Activated gamma-delta T cell treated with Interleukin-2 at 50 U/mL for 16 hours (primary cell): ENCODE measurements at places on chromosomes 7 and 10.

DNA sequence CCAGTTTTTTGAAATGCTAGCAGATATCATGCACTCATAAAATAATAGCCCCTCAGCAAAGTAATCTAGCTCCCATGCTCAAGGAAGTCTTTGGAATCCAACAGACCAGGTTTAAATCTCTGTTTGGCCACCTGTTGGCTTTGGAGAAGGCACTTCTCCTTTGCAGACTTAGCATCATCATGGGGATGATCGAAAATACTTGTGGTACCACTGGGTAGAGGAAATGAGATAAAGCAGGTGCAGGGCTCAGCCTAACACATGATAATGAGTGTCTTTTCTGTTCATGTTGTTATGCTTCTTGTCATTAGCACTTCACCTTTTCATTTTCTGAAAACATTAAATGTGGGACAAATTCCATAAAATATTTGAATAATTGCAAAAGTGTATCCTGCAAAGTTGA is 67.4 kb downstream of the LRRC18 start:
- no peak for DNase-seq

- no peak for DNase-seq
Observed at GRCh38 chr7:104112623-104113022, 95.2 kb downstream of the ORC5 start.

DNA sequence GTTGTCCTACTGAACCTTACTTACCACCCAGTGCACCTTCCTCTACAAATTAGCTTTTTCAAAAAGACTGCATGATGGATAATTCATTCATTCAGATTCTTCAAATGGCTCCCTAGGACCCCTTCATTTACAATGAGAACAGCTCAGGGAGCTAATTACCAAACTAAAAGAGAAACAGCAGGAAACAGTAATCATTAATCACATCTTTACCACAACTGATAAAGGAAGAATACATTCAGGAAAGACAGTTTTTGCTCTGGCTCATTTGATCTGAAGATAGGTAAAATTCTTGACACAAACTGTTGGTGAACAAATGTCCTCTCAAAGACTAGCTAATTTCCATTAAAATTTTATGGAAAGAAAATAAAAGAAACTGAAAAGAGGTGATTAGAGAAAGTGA is 1652.7 kb upstream of the LRRTM3 start:
- DNase-seq: no peak

DNA sequence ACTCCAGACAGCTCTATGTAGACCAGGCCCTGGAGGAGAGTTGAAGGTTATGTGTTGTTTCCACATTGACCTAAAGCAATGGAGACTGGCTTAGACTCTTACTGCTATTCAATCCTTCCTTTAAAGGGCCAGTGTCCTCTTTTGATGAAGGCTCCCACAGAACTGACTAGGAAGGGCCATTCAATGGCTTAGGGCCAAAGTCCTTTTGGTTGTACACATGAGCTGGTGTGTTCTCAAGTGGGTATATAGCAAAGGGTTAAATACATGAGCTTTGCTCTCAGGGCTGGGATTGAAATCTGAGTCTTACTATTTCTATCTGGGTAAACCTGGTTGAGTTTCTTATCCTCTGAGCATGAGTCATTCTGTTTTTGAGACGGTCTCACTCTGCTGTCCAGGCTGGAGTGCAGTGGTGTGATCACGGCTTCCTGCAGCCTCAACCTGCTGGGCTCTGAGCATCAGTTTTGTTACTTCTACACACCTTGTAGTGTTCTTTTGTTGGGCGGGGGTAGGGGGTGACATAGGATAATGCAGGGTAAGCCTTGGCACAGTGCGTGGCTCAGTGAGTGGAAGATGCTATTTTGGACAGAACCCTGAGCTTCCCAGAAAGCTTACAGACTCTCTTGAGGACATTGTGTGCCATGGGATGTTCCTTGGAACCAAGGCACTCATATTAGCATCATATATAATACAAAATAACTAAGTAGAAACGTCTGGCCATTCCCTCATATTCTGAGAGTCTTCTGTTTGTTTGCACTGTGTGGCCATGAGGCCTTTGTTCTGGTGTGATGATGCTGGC is 90.1 kb downstream of the ABCC2 start:
- DNase-seq: no peak

DNA sequence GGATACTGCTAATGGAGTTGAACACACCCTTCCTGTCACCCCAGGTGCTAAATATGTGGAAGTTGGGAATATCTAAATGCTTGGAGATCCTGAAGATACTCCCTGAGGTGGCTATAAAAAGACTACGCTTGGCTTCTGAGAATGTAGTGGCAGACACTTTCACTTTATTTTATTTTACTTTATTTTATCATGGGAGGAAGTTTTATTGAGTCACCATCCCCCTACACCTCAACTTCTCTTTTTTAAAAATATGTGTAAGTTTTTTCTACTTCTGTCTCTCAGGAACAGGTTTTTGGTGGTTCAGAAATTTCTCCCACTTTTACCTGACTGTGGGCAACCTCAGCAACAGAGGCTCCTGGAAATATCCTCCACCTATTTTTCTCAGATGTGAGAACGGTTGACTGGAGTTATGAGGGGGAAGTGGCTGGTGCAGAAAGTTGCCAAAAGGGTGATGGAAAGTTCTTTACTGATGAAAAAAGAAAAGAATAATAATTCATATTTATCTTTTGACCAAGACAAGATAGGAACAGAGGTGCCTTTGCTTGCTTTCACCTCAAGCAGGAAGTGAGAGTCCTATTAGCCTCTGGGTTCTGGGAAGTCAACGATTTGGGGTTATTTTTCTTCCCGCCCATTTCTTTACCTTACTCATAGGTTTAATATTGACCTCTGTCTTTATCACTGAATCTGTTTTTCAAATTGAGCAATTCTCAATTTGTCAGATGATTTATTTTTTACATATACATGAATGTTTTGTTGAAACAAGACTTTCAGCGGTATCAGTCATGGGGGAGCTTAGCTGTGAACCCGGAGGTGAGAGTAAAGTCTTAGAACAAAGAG is 103.6 kb downstream of the AHR start:
- DNase-seq: no peak

- no peak for DNase-seq
Observed at GRCh38 chr7:44279731-44280505, 45.5 kb downstream of the CAMK2B start.

GRCh38 chr10:11601670-11602069 is 9.8 kb downstream of the USP6NL start:
- no peak for DNase-seq

DNA sequence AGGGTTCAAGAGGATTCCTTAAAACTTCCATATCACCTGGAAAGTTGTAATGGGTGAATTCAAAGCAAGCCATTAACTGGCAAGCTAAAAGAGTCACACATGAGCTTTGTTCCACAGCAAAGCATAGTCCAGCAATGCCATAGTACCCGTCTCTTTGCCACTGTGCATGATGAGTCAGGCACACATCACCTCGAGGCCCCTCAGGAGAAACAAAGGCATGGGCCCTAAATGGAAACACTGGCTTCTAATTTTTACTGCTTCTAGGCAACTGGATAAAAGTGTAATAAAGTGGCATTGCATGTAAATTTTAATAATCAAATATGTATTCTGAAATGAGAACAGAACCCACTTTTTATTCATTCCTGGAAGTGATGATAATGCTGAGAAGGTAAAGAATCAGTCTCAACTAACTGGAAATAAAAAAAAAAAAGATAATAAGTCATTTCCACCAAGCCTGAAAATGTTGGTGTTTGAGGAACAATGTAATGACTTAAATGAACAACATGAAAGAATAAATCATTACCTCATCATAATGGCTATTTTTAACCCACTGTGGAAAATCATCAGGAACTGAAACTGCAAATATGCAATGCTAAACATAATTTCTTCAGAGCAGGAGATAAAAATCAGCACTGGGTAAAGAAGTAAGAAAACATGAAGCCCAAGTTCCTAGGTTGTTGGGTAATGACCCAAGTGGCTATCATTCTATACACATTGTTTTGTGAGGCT is 104.9 kb downstream of the CDK6 start:
- no peak for DNase-seq

DNA sequence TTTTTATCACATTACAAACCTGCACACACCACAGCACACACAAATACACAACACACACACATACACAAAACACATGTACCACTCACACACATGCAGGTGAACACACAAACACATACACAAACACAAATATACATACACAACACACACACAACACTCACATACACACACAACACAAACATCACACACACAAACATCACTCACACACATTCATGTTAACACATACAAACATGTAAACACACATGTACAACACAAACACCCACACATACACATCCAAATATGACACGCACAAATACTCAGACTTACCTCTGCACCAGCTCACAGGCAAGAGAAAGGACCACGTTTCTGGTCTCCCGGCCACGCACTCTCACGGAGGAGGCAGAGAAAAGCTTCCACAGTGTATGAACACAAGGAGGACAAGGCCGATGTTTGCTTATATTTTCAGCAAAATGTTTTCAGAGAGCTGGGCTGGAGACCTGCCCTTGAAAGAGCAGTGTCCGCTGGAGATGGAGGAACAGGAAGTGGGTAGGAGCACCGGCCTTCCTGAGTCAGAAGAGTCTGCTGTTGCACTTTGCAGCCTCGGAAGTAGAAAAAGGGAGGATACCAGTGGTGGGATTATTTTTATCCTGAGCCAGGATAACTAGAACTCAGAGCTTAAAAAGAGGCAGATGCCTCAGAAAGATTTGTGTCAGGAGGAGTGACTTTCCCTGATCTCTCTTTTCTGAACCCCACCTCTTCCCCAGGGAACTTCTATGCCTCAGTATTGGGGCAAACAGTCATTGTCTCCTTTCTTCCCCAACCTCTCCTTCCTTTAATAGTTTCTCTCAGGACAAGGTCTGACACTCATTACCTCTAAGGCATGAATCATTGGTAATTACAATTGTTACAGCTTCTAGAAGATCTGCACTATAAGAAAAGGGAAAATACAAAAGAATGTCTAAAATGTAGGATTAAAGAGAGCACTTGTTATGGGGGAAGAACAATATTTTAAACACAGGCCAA is at the start of gene GIMAP6:
TSS of gene GIMAP6 (minus strand) at position 520 of the 999 bp plus-strand sequence. CDS start 2,243 bp downstream, outside the sequence.
- DNase-seq: peak; percentile 45

DNA sequence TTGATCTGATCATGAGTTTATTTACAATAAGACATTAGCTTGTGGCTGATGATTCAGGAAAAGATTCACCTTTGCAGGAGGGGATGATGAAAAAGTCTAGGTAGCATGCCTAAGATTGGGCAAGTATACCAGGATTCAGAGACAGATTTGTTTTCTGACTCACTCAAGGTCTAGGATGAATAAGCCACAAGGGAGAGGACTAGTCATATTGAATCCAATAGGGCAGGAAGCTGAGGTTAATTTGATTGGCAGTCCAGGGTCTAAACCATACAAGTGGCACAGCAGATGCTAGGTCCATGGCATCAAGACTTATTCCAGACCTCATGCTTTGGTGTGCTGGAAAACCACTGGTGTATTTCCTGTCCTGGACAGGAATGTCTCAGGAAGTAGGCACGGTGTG is 1133.4 kb downstream of the XPNPEP1 start:
- DNase-seq: no peak

DNA sequence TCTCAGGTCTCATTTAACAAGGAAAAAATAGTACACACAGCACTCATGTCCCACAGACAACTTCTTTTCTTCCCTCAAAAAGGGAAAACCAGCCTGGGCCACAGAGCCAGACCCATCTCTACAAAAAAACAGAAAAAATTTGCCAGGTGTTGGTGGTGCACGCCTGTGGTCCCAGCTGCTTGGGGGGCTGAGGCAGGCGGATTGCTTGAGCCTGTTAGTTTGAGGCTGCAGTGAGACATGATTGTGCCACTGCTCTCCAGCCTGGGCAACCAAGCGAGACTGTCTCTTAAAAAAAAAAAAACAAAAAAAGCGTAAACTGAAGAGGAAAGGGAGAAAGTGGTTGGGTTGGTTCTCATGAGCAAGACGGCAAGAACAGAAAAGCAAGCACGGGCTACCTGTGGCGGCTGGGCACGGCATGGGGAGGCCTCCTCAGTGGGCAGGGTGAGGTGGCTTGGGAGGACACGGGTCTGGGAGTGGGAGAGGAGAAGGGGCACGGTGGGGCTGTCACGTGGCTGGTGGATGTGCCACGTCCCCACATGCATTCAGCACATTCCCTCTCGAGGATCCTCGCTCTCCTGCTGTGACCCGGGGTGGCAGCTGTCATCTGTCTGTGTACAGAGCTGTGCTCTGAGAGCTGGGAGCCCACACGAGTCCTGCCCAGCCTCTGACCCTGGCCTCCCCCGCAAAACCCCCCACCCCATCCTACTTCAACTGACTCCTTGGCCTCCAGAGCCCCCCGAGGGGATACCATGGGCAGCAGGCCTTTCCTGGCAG is 219.7 kb downstream of the MLLT10 start:
- DNase-seq: no peak

DNA sequence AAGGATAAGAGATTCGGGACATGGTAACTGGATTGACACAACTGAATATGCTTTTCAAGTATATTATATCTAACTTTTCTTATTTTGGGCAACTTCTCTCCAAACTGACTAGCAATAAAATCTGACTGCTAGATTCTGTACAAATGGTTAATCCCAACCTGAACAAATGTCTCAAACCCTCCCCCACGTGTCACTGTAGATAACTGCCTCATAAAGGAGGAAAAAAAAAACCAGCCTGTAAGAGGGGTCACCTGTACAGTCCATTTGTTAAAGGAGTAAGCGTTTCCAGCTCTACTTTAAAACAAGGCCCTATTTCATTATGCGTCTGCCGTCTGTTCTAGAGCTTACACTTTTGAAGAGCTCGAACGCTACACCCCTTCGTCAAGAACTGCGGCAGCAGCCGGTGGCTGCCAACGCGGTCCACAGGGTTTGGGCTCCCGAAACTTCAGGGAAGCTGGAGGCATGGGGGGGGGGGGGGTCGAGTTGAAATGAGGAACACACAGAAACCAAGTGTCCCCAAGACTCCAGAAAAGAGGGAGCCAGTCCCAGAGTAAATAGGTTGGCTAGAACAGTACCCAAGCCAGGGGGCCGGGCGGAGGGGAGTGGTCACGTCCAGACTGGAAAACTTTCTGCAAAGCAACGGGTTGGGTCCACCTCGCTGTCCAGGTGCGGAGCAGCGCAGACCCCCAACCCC is 492 bp downstream of the COG5 start:
- DNase-seq: no peak

GRCh38 chr7:73448609-73449008 is 15.0 kb downstream of the FZD9 start:
- no peak for DNase-seq

GRCh38 chr10:126058507-126058906 is 162.1 kb downstream of the FANK1 start:
- no peak for DNase-seq

DNA sequence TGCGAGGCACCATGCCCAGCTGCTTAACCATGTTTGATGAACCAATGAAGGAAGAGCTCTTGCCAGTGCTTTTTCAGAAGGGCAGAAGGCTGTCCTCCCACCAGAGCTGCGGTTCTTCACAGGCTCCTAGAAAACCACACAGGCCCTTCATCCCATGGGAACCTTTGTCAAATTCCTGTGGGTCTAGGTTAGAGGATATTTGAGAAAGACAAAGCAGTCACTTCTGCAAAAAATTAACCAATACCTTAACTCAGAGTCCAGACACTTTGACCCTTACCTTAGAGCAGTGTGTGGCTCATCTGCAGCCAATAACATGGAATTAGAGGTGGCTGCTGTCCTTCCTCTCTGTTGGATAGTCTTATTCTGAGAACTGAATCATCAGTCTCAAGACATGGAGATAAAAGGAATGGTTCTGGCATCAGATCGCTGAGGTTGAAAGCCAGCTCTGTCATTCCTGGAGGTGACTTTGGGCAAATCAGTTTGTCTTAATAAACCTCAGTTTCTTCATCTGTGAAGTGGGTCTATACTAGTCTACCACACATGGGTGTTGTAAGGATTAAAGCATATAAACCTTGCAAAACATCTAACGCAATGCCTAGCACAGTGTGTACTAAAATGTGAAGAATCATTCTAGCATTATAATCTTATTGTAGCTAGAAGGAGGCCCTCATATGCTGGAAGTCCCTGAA is 65.1 kb upstream of the PIP4K2A start:
- no peak for DNase-seq

GRCh38 chr7:44104860-44105771 is 971 bp downstream of the AEBP1 start:
- DNase-seq: no peak
